ENCODE measurements at places on chromosomes 3 and 15.

DNA sequence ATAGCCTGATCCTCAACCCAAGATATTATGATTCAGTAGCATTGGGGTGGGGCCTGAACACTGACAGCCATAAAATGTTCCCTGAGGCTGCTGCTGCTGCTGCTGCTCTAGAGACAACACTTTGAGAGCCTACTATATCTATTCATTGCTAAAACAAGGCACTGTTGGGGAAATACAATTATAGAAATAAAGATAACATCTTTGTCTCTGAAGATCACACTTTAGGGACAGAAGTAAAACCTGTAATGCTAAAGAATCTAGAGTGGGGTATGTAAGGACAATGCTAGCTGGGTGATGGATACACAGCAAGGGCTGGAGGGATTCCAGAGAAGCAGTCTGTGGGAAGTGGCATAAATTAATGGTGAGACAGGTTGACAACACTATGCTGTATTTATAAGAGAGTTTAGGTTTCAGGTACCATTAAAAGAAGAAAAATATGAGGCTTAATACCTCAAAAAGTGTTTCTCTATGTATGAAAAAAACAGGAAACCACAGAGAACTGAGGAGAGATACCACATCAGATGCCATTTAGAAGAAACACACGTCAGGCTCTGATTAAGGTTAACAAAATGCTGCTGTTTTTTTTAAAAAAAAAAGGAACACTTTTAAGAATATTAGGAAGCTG is 115.9 kb downstream of the CBLB start:
- DNase-seq: no peak

- DNase-seq: no peak
These were observed 51.0 kb downstream of the SLC2A2 start for GRCh38 chr3:170975283-170976189.

DNA sequence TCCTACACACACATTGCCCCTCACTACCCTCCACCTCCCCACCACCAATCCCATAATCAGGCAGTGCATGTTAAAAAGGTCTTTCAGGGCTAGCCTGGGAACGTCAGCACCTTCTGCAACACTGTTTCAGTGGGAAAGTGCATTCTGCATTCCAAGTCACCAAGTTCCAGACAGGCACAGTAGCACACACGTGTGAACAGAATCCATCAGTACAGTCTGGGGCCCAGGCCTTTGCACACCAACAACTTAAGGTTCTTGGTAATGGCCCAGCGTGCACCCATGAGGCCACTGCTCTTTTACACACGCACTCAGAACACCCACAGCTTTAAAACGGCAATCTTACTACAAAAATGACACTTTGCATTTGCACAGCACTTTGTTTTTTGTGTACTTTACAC is 1.2 kb downstream of the ANXA2 start:
- no peak for DNase-seq

GRCh38 chr3:45655906-45656305 is 33.3 kb upstream of the SACM1L start:
- DNase-seq: no peak

DNA sequence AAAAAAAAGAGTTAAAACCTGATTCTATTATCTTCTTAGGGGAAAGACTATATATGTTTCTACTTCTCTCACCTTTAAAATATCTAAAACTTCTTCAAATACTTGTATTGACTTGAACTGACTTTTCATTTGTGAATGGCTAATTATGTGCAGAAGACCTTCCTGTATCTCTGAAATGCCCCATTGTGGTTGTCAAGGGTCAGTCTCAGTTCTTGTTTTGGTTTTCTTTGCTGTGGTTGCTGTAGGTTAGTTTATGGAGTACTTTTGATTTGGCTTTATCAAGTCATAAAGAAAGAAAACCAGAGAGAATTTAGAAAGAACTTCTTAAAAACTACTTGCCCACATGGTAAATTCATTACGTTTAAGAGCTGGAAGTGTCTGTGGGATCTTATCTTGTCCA is 345.3 kb upstream of the POU1F1 start:
- DNase-seq: no peak

DNA sequence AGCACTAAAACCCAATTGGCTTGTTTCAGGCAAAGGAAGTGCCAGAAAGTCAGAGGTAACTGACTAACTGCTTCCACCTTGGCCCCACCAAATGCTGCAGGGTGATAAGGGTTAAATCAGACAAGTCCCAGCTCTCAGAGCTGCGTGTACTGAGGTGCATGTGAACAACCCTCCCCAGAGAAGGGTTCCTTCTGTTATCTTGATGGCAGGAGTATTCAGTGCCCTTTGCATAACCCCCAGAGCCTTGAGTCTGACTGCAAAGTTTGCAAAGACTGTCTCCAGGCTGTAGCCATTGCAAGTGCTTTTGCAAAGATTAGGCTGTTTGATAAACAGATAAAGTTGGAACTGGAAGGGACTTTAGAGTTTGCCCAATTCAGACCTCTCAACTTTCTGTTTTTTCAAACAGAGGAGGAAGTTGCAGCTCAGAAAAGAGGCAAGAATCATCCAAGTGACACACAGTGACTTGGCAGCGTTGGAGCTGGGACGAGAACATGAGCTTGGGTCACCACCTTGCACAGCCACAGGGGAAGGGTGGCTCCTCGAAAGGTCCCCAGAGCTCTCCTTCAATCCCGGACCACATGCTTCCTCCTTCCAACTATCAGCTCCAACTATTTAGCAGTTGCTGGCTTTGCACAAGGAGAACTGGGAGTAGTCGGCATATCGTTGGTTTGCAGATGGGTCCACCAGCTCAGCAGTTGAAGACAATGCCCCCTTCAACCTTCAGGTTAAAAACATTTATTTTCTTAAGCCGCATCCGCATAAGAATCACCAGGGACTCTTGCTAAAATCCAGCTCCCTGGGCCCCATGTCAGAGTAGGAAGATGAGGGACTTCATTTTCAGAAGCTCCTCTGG is 224.8 kb upstream of the HES1 start:
- no peak for DNase-seq

DNA sequence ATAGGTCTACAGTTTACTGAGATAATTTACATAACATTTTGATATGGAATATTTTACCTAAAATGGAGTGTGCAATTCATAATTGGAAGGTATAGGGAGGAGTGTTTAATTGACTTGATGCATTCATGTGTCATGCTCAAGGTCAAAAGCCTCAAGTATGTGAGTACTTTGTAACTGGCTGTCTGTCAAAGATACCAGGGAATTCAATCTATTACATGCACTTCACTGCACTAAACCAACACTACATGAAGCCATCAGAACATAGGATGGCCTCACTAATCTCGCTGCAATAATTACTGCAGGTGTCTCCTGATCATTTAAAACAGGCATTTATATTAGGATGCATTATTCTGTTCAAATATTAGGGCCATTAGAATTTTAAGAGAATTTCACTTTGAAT is 367.2 kb downstream of the CNTN4 start:
- no peak for DNase-seq

DNA sequence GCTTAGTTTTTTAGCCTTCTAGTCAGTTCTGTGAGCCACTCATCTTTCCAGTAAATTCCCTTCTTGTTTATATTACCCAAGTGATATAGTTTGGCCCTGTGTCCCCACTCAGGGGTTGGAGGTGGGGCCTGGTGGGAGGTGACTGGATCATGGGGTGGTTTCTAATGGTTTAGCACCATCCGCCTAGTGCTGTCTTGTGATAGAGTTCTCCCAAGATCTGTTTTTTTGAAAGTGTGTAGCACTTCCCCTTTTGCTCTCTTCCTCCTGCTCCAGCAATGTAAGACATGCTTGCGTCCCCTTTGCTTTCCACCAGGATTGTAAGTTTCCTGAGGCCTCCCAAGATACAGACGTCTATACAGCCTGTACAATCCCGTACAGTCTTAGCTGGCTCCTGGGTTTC is 53.7 kb upstream of the INO80 start:
- no peak for DNase-seq

- DNase-seq: no peak
These were observed 42.0 kb downstream of the GSK3B start for GRCh38 chr3:120052225-120052624.

- no peak for DNase-seq
These were observed 130.3 kb upstream of the CDIN1 start for GRCh38 chr15:36449084-36449661.

GRCh38 chr3:42176242-42177034 is 85.3 kb downstream of the TRAK1 start:
- no peak for DNase-seq

- DNase-seq: no peak
These were observed 170.9 kb upstream of the THBS1 start for GRCh38 chr15:39409876-39410530.

- DNase-seq: no peak
These were observed 8.4 kb upstream of the EHD4 start for GRCh38 chr15:41980654-41981323.

DNA sequence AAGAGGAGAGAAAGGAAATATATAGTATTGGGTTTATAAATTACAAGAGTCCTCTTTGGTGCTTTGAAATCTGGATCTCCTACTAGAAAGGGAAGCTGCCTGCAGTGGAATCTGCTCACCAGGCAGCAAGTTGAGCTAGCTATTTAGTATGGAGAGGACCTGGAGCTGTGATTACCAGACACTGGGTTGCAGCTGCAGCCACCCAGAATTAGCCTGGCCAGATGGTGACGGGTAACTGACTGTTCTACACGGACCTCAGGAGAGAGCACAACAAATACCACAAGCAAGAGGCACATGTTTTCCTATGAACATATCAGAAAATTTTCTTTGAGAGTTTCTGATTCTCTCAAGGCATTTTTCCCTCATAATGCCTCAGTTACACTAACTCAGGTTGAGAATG is 46.5 kb downstream of the SYNPR start:
- no peak for DNase-seq

GRCh38 chr15:67723294-67724024 is 101.8 kb upstream of the SKOR1 start:
- no peak for DNase-seq

- DNase-seq: no peak
These were observed 137.9 kb upstream of the ZBTB20 start for GRCh38 chr3:115284980-115285379.

DNA sequence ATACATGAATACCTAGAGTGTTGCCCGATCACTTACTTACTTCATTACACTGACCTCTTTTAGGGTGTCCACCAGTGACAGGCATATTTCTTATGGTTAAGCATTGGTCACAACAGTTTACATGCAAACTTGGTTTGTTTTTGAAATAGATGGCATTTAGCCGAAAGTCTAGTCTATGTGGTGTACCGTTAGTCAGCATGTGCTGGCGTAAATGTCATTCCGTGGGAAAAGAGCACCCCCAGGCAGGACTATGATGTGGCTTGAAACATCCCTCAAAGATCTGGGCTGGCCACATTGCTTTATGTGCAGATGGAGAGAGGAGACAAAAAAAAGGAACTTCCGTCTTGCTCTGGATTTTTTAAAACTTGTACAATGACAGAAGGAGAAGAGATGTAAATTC is 357.0 kb upstream of the ICE2 start:
- DNase-seq: no peak

DNA sequence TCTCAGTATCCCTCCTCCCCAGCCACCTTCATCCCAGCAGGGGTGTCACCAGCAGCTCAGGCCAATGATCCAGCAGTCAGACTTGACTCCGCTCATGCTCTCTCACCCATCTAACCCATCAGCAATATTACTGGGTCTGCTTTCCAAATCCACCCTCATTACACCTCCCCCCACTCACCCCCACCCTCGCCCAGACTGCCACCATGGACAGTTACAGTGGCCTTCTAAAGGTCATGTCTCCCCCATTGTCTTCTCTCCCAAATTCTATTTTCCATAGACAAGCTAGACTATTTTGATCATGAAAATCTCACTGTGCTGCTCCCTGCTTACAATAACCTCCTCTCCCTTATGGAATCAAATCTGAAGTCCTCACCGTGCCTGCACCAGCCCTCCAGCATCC is 156.0 kb downstream of the TJP1 start:
- no peak for DNase-seq

- no peak for DNase-seq
These were observed 65.2 kb downstream of the FHIT start for GRCh38 chr3:61186030-61186429.

GRCh38 chr3:144638009-144638408 is 666.4 kb downstream of the DIPK2A start:
- no peak for DNase-seq

DNA sequence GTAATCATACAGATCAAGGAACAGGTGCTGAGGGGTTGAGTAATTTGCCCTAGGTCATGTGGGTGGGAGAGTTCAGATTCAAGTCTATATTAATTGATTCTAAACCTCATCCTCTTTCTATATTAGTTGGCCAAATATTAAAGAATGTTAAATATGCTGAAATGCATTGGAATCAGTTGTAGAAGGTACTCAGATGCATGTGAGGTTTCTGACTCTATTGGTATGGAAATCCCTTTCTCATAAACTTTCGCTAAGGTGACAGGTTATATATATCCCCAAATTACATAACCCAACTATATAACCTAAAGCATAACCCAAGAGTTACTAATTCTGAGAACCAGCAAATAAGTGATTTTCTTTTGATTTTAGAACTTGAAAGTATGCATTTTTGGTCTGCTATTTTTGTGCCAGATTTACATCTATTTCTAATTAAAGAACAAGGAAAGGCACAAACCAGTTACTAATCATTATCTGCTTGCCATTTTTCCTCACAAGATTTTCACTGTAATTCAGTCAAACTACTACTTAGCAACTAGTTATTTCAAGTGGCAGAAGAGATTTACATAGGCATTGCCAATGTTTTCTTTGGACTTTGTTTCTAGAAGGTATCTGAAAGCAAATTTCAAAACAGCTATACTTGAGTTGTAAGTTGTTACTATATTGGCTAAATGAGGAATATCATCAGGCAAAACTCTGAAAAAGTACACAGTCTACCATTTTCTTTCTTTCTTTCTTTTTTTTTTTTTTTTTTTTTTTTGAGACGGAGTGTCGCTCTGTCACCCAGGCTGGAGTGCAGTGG is 201.3 kb downstream of the RBMS3 start:
- DNase-seq: no peak

DNA sequence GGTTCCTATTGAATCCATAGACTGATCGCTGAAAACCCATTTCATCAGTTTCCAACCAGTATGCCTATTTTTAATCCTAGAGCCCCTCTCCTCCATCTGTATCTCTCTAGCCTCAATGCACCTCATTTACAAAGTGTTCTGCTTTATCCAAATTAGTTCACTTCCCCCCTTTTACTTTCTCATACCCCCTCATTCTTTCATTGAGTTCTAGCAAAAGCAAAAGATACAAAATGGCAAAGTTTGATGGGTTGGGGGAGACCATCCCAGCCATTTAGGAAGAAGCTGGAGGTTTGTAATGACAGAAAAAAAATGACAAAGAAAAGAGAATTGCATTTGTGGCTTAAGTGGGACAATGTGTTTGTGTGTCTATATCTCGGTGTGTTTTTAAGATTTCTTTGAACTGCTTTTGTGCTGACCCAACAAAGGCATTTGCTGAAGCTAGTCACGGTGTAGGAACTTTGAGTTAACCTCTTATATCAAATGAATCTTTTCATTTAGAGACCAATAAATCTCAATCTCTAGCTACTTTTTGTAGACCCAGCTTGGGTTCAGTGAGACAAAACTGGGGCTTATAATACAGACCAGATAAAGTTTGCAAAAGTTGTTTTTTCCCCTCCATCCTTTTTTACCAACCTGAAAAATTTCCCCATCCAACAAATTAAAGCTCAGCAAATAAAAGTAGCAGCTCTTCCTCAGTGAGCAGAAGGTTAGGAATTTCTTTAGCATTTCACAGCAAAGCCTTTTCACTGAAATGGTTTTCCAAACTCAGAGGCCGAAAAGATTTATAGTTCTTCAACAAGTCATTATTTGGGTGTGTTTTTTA is 18.7 kb downstream of the NR2F2 start:
- no peak for DNase-seq

- no peak for DNase-seq
These were observed 848 bp downstream of the SYNM start for GRCh38 chr15:99105514-99106341.

Data from AG04449 (cell line).